ENCODE measurements at places on chromosomes 3 and 15. TPM values are rescaled to one million over a fixed set of nuclear protein-coding genes. Genes with fewer than 3 reads are reported as not detected.

WNT5A gene
- not detected for total RNA-seq

GRCh38 chr3:129756871-129757270, 136.6 kb downstream of the TMCC1 start:
- no peaks in the 10 kb centered on the region for H3K4me1 ChIP-seq
- no peak for DNase-seq
- no peak overlapping the region for H3K4me3 ChIP-seq
- no peaks in the 10 kb centered on the region for H3K27me3 ChIP-seq
- no peak overlapping the region for H3K27ac ChIP-seq
- H3K36me3 ChIP-seq, result peaks cover 16% of the 10 kb centered on the region

DNA sequence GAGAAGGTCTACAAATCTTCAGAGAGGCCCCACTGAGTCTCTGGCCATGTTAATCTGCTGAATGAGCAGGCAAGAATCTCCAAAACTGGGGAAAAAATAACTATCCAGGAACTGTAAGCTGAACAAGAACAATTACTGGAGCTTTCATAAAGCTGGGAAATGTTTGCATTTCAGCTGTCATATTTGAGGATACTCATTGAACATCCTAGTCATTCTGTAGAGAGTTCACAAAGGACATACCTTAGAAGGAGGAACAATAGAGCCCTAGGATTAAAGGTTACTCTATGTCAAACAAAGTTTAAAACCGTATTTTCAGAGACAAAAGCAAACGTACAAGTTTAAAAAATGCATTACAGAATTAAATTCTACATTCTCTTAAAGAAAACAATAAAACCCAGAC, 257.5 kb downstream of the SCAPER start:
- no peaks in the 10 kb centered on the region for H3K4me1 ChIP-seq
- no peak overlapping the region for H3K4me3 ChIP-seq
- peaks cover 2% of the 10 kb centered on the region for H3K27me3 ChIP-seq
- no peak for DNase-seq
- peaks cover 18% of the 10 kb centered on the region for H3K36me3 ChIP-seq

DNA sequence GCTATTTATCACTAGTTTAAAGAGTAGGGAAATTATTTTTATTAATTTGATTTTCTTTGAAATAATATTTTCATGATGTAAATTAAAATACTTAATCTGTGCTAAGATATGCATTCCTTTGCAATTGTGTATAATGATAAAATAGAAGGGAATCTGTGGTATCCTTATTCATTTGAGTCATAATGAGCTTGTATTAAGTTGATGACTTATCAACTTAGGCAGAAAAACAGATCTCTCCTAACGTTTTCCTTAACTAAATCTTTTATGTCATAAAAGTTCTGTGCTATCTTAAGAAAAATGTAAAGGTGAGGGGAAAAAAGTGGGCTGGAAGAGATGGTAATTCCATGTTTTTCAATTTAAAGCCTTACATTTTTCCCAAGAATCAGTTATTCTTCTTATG, 1.9 kb downstream of the FGF7 start:
- no peak overlapping the region for H3K27ac ChIP-seq
- H3K4me3 ChIP-seq, result no peak overlapping the region
- no peak for DNase-seq
- peaks cover 8% of the 10 kb centered on the region for H3K27me3 ChIP-seq
- H3K36me3 ChIP-seq, result no peaks in the 10 kb centered on the region

PPP1R14D gene
- total RNA-seq, result not detected

DNA sequence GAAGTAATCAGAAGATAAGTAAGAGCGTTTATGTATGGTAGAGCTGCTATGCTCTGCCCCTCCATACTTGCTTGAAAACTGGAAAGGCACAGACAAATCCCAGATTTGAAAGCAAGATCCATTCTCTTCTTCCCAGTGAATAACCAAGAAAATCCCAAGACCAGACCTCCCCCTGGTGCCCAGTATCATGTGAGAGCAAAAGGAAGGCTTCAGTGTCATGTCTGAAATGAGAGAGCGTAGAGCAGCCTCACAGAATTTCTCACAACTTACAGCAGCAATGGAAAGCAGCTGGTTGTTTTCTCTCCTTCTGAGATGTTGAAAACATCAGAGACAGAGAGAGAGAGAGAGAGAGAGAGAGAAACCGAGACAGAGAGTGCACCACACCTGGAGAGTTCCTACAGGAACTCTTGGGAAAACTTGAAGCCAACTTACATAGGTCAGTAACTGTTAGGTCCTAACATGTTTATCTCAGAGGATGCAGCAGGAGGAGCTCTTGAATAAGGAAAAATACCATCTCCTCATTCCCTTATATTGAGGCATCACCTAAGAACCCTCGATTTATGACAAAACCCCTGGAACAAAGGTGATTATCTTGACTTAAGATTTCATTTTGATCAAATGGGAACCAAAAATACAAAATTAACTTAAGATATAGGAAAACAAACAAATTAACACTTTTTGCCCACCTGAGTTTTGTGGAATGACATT, 273.3 kb downstream of the NSUN3 start:
- H3K27me3 ChIP-seq, result no peaks in the 10 kb centered on the region
- H3K4me3 ChIP-seq, result no peak overlapping the region
- no peak overlapping the region for H3K27ac ChIP-seq

- peaks cover 50% of the 10 kb centered on the region for H3K27me3 ChIP-seq
- H3K4me1 ChIP-seq, result no peaks in the 10 kb centered on the region
- no peak for DNase-seq
- no peak overlapping the region for H3K4me3 ChIP-seq
Observed at GRCh38 chr15:89395461-89395871, 60.8 kb upstream of the POLG start.

DNA sequence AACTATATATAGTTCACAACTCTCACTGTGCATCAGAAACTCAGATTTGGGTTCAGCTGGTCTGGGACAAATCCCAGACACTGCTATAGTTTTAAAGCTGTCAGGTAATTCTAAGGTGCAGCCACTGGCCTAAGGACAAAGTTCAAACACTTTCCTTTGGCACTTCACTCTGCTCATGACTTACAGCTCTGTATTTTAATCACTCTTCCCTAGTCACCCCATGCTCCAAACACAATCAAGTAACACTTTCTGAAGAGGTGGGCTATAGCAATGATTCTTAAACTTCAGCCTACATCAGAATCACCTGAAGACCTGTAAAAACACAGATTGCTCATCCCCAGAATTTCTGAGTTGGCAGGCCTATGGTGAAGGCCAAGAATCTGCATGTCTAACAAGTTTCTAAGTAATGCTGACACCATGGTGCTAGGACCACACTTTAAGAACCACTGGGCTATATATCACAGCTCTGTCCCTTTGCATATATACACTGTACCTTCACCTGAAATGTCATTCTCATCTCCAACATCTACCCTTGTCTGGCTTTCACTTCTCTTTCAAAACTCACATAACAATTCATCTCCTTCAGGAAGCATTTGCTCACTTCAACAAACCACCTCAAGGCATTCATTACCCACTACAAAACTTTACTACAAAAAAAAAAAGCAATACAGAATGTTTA, 21.4 kb downstream of the STAG1 start:
- peaks cover 42% of the 10 kb centered on the region for H3K4me1 ChIP-seq
- no peak overlapping the region for H3K4me3 ChIP-seq
- H3K27ac ChIP-seq, result no peak overlapping the region
- peaks cover 1% of the 10 kb centered on the region for H3K36me3 ChIP-seq
- no peak for DNase-seq
- H3K27me3 ChIP-seq, result no peaks in the 10 kb centered on the region

DNA sequence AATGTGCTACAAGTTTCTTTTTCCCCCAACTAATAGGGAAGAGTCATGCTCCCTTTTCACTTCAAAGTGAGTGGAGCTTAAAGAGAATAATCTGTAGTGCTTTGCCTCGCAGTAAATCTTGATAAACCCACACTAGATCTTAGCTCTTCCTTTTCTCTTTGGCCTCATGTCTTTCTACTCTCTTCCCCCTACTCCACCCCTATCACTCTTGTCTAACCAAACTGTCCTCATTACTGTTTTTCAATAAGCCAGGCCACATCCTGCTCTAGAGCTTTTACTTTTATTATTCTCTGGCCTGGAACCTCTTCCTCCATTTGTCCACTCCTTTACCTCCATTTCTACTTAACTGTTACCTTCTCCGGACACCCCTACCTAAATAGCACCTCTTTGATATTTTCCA, 291.0 kb upstream of the SATB1 start:
- peak overlapping the region; percentile 95 for H3K27ac ChIP-seq
- H3K36me3 ChIP-seq, result peaks cover 31% of the 10 kb centered on the region
- H3K4me3 ChIP-seq, result peak overlapping the region; percentile 43
- H3K4me1 ChIP-seq, result peaks cover 65% of the 10 kb centered on the region
- H3K27me3 ChIP-seq, result no peaks in the 10 kb centered on the region
- DNase-seq, result peak; percentile 66

- H3K36me3 ChIP-seq, result no peaks in the 10 kb centered on the region
- H3K27ac ChIP-seq, result no peak overlapping the region
- DNase-seq, result no peak
- no peak overlapping the region for H3K4me3 ChIP-seq
- H3K27me3 ChIP-seq, result no peaks in the 10 kb centered on the region
- H3K4me1 ChIP-seq, result peaks cover 10% of the 10 kb centered on the region
Observed at GRCh38 chr3:31461426-31461825, 71.3 kb upstream of the STT3B start.

FSIP1 gene
- total RNA-seq, result 0.37 TPM

- peak overlapping the region; percentile 59 for H3K27ac ChIP-seq
- DNase-seq, result no peak
- H3K4me3 ChIP-seq, result no peak overlapping the region
Observed at GRCh38 chr3:188052169-188053035, 101.6 kb upstream of the LPP start.

DNA sequence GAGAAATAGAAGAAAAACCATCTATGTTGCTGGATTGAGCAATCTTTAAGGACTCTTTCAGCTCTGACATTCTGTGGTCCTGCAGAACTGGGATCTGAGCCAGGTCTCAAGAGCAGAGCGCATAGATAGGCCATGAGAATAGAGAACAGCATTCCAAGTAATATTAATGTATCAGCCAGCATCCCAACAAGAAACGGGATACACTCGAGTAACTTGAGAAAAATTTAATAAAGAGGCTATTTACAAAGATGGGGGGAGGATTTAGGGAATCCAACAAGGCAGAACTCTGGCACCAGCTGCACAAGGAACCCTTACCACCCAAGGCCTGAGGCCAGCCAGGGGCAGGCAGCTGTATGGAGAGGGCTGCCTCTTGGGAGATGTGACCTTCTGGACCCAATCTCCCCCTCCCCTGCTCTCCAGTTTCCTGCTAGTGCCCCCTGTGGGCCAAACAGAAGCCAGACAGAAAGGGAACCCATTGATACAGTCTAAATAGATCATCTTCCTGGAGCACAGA, 8.2 kb downstream of the TMOD2 start:
- no peaks in the 10 kb centered on the region for H3K36me3 ChIP-seq
- peaks cover 6% of the 10 kb centered on the region for H3K27me3 ChIP-seq
- peak; percentile 66 for DNase-seq

GRCh38 chr3:110783541-110783940, 288.1 kb upstream of the NECTIN3 start:
- DNase-seq, result no peak
- no peak overlapping the region for H3K4me3 ChIP-seq
- no peaks in the 10 kb centered on the region for H3K36me3 ChIP-seq
- peaks cover 5% of the 10 kb centered on the region for H3K27me3 ChIP-seq

DNA sequence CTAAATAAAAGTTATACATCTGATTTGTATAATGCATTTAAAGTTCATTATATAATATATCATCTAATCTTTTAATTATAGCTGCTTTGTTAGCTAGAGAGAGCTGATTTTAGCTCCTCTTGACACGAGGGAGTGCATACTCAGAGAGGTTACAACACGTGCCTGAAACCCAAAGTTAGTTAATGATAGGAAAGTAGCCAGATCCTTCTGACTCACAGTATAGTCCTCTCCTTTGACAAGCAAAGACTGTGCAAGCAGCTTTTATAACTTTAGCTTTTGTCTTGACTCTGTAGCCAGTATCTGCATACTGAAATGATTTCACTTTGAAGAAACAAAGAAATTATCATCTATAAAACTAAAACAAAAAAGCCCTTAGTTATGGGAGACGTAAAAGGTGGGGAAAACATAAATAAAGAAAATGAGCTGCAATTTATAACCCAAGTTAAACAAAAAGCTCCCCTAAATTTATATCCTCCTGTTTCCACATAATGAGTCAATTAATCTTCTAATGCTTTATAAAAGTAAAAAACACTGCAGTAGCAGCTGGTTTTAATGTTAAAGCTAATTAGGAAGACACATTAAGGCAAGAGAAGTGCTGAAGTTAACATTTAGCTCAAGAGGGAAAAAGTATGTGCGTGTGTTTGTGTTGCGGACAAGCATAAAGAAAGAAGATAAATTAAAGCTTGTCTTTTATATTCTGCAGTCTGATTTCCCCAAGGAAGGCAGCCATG, 13.1 kb downstream of the GABRR3 start:
- H3K27ac ChIP-seq, result no peak overlapping the region
- no peaks in the 10 kb centered on the region for H3K27me3 ChIP-seq
- peaks cover 16% of the 10 kb centered on the region for H3K4me1 ChIP-seq
- H3K4me3 ChIP-seq, result no peak overlapping the region
- no peaks in the 10 kb centered on the region for H3K36me3 ChIP-seq
- no peak for DNase-seq

- no peak for DNase-seq
Observed at GRCh38 chr3:132788301-132788671, 66.1 kb upstream of the NPHP3 start.

GRCh38 chr15:29652595-29652994, 169.7 kb downstream of the TJP1 start:
- H3K27me3 ChIP-seq, result no peaks in the 10 kb centered on the region
- H3K4me1 ChIP-seq, result no peaks in the 10 kb centered on the region
- H3K36me3 ChIP-seq, result no peaks in the 10 kb centered on the region
- H3K27ac ChIP-seq, result no peak overlapping the region

AP4E1 gene
- 16.5 TPM for total RNA-seq

GRCh38 chr3:14246414-14246813, 67.8 kb downstream of the LSM3 start:
- no peak for DNase-seq
- no peaks in the 10 kb centered on the region for H3K36me3 ChIP-seq
- H3K4me3 ChIP-seq, result no peak overlapping the region
- peaks cover 3% of the 10 kb centered on the region for H3K27me3 ChIP-seq

DNA sequence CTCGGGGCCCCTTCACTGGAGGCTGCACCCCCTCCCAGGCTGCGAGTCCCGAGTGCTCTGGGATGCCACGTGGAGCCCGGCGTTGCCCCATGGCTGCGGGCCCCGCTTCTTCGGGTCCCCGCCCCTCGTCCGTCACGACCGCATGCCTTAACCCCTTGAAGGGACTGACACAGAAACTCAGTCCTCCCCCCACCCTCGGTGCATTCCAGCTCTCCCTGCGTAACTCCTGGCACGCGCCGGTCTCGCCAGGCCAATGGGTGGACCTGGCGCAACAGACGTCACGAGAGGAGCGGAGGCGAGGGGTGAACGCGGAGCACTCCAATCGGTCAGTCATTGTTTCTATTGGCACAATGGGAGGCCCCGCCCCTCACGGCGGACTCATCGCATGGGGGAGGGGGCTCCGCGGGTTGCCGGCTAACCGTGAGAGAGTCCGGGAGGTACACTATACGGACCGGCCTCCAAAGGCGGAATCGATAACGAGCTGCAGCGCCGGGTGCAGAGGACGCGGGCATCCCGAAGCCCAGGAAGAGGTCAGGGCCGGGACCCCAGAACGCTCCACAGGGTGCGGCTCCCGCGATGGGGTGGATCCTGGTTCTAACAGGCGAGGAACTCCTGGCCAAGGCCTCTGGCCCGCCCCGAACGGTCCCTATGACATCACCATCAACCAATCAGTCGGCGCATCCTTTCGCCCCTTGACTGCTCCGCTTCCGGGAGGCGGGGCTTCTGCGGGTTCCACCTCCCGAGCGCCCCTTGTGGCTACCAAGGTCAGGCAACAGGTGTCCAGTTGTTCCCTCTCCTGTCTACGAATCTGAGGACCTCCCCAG, 1.0 kb upstream of the CELSR3 start:
- peak overlapping the region; percentile 96 for H3K4me3 ChIP-seq
- DNase-seq, result peak; percentile 98
- H3K36me3 ChIP-seq, result peaks cover 9% of the 10 kb centered on the region
- peaks cover 9% of the 10 kb centered on the region for H3K27me3 ChIP-seq
- H3K4me1 ChIP-seq, result peaks cover 11% of the 10 kb centered on the region
